LHCN-M2 (cell line): ENCODE measurements at places on chromosomes 13 and 19. TPM values are rescaled to one million over a fixed set of nuclear protein-coding genes. Genes with fewer than 3 reads are reported as not detected.

DNA sequence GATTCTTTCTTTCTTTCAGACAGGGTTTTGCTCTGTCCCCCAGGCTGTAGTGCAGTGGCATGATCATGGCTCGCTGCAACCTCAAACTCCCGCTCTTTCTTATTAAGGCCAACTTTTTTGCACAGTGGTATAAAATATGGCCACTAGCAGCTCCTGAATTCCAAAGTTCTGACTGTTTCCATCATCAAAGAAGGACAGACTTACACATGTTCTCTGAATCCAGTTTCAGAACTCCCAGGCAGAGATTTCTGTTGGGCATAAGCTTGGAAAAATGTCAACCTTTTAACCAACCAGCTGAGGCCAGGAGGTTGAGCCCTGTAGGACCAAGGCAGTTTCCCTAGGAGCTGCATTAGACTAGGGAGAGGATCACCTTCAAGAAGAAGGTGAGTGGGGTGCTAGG, 184.1 kb downstream of the HS6ST3 start:
- no peak for DNase-seq

Gene KLHL26
- total RNA-seq, result 3.3 and 5.3 TPM in 2 replicates

DNA sequence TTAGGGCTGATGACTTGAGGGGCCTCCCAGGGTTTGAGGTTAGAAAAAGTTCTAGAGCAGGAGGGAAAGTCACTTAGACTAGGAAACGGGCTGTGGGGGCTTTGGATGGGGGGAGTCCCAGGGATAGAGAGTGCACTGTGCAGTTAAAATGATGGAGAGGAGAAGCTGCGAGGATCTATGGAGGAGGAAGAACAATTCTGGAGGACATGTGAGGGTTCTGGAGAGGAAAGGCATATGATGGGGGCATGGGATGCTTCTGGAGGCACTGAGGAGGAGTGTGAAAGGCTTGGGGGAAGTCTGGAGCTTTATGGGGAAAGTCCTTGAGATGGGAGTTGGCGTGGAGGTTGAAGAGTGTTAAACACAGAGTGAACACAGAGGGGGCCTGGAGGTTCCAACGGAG, 2.2 kb downstream of the KCNC3 start:
- DNase-seq, result no peak

- no peak for DNase-seq
Observed at GRCh38 chr19:41745756-41746155, 9.6 kb upstream of the CEACAM6 start.

DNA sequence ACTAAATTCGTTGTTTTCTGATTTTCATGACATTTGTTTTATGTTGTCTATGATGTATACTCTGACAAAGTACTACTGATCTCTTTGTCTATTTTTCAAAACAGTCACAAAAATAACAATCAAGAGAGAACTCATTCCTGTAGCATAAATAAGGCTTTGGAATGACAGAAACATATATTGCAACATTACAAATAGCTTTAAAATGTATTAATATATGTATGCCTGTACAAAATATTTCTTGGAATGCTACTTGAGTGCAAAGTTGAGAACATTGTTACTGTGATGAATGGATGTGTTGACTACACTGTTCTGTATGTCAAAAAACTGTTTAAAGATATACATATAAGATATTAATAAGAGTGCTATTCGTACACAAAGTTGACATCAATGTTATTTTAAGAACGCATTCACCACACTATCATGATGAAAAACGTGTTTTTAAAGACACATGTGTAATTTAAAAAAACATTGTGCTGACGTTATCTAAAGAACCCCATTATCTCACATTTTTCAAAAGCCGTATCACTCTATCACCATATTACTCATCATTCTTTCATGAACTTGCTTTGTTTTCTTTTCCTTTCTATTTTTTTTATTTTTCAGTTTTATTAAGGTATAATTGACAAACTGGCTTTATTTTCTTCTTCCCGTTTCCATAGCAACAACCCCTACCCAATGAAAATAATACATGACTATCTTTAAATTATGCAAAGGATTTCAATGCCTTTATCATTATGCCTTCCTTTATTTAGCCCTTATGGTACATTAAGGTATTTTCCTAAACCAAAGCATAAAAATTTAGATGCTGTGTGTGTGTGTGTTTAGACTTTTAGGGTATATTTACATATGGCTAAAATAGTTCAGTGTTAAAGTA, 918.8 kb downstream of the SLITRK1 start:
- DNase-seq, result peak; percentile 51

DNA sequence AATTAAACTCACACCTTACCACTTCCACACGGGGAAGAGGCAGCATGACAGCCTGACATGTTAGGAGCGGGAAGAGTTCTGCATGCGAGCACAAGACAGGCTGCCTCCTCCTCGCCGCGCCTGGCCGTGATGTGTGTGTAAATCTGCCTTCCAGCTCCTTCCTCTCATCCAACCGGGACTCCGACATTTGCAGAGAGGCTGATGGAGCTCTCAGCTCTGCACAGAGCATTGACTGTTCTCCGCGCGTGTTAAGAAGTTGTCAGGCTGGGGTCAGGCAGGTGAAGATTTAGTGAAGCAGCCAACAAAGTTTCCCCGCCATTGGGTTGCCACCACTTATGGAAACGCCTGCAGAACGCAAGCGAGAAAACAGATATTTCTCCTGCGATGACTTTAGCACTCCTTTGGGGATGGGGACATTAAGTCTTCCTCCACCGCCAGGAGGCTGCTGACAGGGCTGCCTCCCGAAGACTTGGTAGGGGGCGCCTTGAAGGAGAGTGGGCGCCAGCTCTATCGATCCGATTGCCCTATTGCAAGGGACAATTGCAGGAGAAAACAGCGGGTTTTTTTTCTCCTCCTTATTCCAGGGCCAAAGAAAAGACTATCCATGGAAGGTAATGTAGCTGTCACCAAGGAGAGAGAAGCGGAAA, 213.9 kb upstream of the TSHZ3 start:
- DNase-seq, result no peak

GRCh38 chr19:52028780-52029123, 573 bp upstream of the ZNF614 start:
- DNase-seq, result no peak
